ENCODE measurements at places on chromosomes 16 and 17.

- DNase-seq = no peak
These were observed 10.3 kb downstream of the NSMCE1 start for GRCh38 chr16:27258241-27258734.

DNA sequence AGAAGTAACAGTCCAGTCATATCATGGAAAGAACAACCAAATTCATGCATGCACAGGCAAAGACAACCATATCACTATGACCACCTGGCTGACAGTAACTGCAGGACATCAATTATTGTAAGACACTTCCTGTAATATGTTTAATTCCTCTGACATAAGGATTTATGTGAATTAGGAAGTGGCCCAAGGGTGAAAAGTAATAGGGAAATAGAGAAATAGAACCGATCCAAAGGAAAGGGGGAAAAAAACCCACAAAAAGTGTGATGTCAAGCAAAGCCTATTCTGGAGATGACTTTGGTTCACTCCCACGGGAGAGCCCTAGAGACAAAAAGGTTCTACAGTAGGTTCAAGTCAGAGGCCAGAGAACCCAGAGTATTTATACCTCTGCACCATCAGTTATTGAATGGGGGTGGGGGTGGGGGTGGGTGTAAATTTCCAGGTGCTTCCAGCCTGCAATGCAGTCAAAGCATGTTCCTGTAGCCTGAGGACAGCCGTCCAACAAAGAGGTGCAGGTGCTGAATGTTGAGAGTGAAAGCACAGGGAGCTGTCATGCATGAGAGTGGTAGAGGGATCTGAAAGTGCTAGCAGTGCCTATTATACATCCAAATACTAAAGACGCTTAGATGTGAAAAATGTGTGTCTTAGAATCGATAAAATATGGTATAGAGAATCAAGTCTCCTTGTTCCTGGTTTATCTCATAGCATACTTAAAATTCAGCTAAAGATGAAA lies 95.6 kb upstream of the HLF start:
- no peak for DNase-seq

DNA sequence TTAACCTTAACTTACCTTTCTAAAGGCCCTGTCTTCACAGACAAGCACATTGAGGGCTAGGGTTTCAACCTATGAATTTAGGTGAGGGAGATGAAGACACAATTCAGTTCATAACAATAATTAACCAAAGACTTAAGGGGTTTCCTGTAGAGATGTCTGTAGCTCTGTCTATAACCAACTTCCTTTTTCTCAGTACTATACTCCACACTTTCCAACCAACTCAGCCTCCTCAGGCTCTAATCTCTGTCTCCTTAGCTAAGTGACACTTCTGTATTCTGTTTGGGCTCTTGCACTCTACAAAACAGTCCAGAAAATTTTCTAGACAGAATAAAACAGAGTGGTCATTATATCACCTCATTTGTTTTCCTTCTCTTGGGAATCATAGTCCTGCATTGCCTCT lies 25.8 kb downstream of the CAPNS2 start:
- no peak for DNase-seq

- no peak for DNase-seq
These were observed 40.8 kb downstream of the ZFPM1 start for GRCh38 chr16:88493879-88494278.

DNA sequence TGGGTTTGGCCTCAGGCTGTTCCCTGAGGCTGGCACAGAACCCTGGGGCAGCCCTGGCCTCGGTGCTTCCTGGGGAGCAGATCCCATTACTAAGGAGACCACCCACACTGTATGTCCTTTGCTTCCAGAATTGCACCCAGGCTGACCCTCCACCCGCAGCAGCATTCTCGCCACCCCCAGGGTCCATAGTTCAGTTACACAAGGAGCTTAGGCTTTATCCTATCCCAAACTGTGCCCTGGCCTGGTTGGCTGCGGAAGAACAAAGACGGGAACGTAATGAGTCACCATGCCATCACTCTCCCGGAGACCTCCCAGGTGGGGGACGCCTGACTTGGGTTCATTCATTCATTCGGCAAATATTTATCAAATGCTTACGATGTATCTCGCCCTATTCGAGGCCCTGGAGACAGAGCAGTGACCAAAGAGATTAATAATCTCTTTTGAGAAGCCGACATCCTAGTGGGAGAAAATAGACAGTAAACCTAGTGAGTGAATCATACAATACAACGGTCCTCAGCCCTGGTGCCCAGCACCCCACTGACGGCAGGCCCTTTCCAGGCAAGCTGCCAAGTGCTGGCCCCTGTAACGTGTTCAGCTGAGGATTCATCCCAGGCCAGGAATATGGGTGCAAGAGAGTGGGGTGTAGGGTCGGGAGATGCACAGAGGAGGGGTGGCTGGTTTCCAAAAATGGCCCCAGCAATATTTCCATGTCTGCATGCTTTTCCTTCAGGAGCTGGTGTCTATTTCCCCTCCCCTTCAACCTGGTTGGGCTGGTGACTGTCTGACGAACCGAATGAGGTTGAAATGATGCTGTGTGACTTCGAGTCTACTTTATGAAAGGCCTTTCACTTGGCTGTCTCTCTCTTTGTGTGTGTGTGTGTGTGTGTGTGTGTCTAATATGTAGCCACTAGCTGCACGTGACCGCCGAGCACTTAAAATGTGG lies 134.2 kb downstream of the MGAT5B start:
- no peak for DNase-seq

DNA sequence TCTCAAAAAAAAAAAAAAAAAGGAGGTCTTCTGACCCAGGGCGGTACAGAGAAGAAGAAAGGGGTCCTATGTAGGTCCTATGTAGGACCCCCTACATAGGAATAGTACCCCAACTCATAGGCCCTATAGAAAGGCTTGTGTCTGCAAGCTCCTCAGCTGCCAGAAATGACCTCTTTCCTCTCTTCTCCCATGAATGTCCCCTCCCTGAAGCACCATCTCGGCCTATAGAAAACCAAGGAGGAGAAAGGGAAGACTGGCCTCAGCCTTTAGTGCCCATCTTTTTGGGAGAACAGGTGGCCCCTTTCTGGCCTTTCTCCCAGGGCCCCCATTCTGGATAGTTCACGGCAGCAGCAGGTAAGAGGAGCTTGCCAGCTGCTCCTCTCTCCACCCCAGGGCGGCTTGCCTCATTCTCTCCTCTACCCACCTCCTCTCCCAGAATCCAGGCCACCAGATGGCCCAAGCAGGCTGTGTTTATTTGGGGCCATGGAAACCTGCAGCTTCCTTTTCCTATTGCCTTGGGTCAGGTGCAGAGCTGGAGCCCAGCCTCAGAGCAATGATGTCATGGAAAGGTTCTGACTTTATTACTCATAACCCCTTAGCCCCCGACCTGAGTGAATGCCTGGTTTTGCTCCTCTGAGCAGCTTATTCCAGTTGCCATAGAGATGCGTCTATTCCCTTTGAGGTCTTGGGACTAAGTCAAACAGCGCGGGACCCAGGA lies 1.6 kb upstream of the MRPL58 start:
- DNase-seq = no peak
